ENCODE measurements at places on chromosomes 6 and 20. TPM values are rescaled to one million over a fixed set of nuclear protein-coding genes. Genes with fewer than 3 reads are reported as not detected.

SCRT2 gene
- total RNA-seq = not detected

PBOV1 gene
- not detected for total RNA-seq

SLC17A3 gene
- total RNA-seq = not detected

NINL gene
- 9.1 TPM for total RNA-seq

OPRM1 gene
- total RNA-seq = not detected

PRL gene
- not detected for total RNA-seq

SLC22A16 gene
- not detected for total RNA-seq

RPS6KA2 gene
- total RNA-seq = 25.8 TPM

TREML1 gene
- not detected for total RNA-seq

RBBP8NL gene
- 6.2 TPM for total RNA-seq

TRIM15 gene
- total RNA-seq = 13.5 TPM

BEND6 gene
- 1.8 TPM for total RNA-seq

TMC2 gene
- not detected for total RNA-seq

LY86 gene
- not detected for total RNA-seq

TNFAIP3 gene
- 22.6 TPM for total RNA-seq

EDN1 gene
- total RNA-seq = 24.7 TPM

SYTL3 gene
- 15.0 TPM for total RNA-seq

AIF1 gene
- not detected for total RNA-seq

GRM1 gene
- not detected for total RNA-seq

KCNK5 gene
- 62.4 TPM for total RNA-seq

TXNDC5 gene
- 111 TPM for total RNA-seq

ULBP1 gene
- total RNA-seq = 2.5 TPM

BHLHE23 gene
- not detected for total RNA-seq

RAET1L gene
- total RNA-seq = 2.3 TPM

MEP1A gene
- not detected for total RNA-seq

EBF4 gene
- total RNA-seq = 6.6 TPM

PGC gene
- total RNA-seq = not detected

RIPOR3 gene
- 2.8 TPM for total RNA-seq

PCMTD2 gene
- 62.2 TPM for total RNA-seq

RIMS1 gene
- 1.4 TPM for total RNA-seq

SLC22A2 gene
- not detected for total RNA-seq

SIRPB2 gene
- total RNA-seq = 0.57 TPM

STMN3 gene
- 2.3 TPM for total RNA-seq

IYD gene
- 0.92 TPM for total RNA-seq

SUN5 gene
- total RNA-seq = not detected

HRH3 gene
- total RNA-seq = not detected

TRIM10 gene
- total RNA-seq = 2.7 TPM

THBS2 gene
- total RNA-seq = not detected

ISM1 gene
- not detected for total RNA-seq

MYO6 gene
- 122 TPM for total RNA-seq

Measured in Calu3 (cell line).